Naive thymus-derived CD4-positive, alpha-beta T cell (primary cell): ENCODE measurements at places on chromosomes 3 and 15.

DNA sequence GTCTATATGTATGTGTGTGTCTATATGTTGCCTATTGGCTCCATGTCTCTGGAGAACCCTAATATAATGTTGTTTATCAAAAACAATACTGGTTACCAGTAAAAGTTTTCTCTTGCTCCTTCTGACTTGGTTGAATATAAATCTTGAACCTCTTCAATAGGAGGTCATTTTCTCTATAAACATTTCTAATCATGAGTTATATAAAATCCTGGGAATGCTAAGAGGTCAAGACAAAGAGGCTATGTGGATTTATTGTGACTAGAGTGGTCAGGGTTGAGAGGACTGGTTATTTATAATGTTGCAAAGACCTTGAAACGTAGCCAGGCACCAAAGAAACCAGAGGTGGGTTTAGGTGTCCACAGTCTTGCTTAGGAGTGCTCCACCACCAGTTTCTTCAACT is 1.2 kb upstream of the MINDY4B start:
- H3K4me1 ChIP-seq = no peaks in the 10 kb centered on the region
- H3K27me3 ChIP-seq = no peaks in the 10 kb centered on the region
- H3K27ac ChIP-seq = no peak overlapping the region
- H3K36me3 ChIP-seq = no peaks in the 10 kb centered on the region
- DNase-seq = no peak
- no peak overlapping the region for H3K4me3 ChIP-seq

DNA sequence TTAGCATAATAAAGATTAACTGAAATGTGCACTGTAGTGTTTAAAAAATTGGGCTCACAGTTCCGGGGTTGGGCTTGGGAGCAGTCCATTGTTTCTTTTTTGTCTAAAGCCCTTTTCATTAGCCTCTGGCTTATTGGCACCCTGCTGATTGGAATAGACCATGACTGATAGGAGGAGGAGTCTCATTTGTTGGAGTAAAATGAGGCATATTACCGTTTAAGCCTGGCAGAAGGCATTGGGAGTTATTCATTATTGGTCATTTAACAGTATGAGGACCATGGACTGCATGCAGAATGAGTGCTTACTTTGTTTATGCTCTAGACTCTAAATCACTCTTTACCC is 139.0 kb upstream of the CGNL1 start:
- no peaks in the 10 kb centered on the region for H3K4me1 ChIP-seq
- no peak for DNase-seq
- peaks cover 29% of the 10 kb centered on the region for H3K36me3 ChIP-seq
- no peaks in the 10 kb centered on the region for H3K27me3 ChIP-seq
- no peak overlapping the region for H3K27ac ChIP-seq

- no peak overlapping the region for H3K27ac ChIP-seq
- H3K4me3 ChIP-seq = no peak overlapping the region
- no peak for DNase-seq
- no peaks in the 10 kb centered on the region for H3K27me3 ChIP-seq
- H3K36me3 ChIP-seq = no peaks in the 10 kb centered on the region
Observed at GRCh38 chr15:32746116-32746857, 28.5 kb downstream of the GREM1 start.

DNA sequence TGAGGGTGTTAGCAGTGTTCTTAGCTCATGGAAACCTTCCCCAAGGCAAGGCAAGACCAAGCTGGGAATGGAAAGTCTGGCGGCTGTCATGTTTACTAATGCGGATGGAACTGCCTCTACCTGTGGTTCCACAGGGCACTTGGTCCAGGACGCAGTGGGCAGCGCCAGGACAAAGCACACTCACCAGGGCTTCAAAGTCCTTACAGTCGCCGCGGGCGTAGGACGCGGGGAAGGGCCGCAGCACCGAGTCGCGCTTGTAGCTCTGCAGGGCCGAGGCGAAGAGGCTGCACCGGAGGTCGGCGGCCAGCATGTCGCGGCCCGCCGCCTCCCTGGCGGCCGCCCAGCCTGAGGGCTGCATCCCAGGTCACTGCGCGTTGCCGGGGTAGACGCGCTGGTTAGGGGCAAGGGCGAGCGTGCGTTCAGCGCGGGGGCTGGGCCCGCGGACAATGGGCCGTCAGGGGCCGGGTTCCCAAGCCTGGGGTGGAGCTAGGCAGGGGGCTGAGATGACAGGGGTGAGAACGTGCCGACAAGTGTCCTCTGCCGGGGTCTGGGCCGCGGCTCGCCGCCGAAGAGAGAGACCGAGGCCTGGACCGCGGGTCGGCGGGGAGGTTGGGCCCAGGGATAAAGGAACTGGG is 497 bp downstream of the PARP16 start:
- peaks cover 5% of the 10 kb centered on the region for H3K36me3 ChIP-seq
- peak overlapping the region; percentile 87 for H3K27ac ChIP-seq
- H3K27me3 ChIP-seq = no peaks in the 10 kb centered on the region
- peak; percentile 52 for DNase-seq
